Common myeloid progenitor, CD34-positive (primary cell): ENCODE measurements at places on chromosomes 3 and 15.

DNA sequence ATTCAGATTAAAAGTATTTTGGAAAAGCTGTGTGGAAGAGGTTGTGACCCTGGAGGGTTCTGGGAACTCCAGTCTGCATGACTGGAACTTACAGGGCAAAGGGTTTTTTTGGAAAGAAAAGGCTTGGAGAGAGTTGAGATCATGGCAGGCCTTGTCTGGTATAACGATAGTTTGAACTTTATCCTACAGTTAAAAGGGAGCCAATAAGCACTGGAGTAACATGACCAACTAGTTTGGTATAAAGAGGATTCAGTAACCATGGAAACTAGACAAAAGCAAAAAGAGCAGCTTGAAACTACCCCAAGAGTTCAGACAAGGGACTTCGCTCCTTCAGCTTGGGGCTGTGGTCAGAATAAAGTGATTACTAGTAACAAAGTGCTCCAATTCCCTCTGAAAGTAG, 151.2 kb upstream of the TMCO5A start:
- no peak for DNase-seq

GRCh38 chr3:43238801-43239200, 47.5 kb upstream of the SNRK start:
- DNase-seq, result no peak

DNA sequence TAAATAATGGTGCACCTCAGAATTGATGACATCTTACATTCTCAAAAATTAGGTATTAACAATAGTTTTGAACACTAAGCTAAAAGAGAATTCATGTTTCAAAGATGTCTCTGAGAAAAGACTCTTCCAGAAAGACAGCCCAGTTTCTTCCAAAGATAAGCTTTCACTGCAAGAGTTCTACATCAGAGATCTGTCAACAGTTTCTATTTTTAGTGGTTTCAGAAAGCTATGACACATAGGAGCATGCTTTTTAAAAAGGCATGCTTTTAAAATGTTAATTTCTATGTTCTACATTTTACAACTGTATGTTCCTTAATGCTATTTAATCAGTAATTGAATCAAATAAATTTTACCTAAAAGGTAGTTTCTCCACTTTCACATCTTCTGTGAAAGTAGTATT, 88.2 kb downstream of the PLOD2 start:
- DNase-seq, result no peak

GRCh38 chr15:71323584-71323983, 208.3 kb downstream of the THSD4 start:
- no peak for DNase-seq

- DNase-seq, result no peak
Measured at GRCh38 chr3:177760803-177761202, 563.5 kb upstream of the TBL1XR1 start.

DNA sequence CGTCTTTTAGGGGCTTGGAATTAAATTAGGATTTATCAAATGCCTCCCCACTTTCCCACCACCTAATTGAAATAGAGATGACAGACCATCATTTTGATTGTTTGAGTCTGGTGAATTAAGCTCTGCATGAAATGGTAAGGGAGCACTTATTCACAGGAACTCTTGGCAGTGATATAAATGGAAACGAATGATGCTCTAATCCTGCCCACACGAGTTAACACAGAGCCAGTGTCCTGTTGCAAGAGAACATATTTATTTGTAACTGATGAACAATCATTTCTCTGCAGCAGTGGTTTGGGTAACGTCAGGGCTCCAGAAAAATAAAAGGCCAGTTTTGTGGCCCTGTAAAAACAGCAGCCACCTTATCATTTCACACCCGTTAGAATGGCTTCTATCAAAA, 163.3 kb downstream of the FEZF2 start:
- no peak for DNase-seq

DNA sequence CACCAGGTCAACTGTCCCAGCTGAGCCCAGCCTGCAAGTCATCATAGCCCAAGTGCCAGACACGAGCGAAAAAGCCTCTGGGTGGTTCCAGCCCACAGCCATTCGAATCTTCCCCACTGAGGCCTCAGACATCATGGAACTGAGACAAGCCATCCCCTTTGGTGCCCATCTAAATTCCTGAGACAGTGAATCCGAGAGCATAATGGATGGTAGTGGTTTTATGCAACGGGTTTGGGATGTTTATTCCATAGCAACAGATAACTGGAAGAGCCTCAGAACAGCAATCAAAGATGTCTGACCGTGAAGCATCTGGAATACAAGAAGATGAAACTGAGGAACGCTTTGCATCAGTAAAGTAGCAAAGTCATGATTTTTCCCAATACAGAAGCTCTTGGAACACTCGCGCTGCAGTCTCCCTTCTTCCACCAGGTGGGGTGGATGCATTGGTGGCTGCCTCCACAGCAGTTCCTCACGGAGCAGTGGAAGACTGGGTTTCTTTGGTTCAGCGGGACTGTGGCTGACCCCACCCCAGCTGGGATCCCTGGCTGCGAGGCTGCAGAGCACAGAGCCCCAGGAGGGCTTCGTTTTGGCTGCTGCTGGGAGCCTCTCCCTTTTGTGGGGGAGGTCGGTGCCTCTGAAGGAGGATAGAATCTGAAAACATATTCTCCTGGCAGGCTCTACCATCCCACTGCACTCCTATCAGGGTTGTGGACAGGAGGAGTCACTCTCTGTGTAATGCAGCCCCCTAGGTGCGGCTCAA, 26.4 kb upstream of the PDE8A start:
- peak; percentile 59 for DNase-seq

GRCh38 chr3:99545941-99546580, 92.3 kb upstream of the COL8A1 start:
- peak; percentile 18 for DNase-seq

GRCh38 chr3:14762701-14763100, 56.1 kb upstream of the FGD5 start:
- DNase-seq, result no peak

- DNase-seq, result no peak
Measured at GRCh38 chr15:60899322-60899966, 329.7 kb downstream of the RORA start.

DNA sequence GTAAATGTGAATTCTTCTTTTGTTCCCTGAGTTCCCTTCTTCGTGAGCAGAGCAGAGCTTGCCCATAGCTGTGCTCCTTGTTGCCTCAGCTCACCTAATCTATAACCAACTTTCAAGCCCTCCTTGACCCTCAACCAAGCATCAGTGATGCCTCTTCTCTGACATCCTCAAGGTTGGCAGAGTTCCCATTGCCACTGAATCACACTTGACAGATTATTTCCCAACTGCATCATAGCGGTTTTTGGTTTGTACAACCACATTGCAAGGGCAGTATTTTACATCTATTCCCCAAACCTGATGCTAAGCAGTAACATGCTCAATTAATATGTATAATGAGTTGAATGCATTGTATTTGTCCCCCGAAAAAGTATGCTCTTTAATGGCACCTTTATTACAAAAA, 133.0 kb upstream of the SNTN start:
- DNase-seq, result no peak

DNA sequence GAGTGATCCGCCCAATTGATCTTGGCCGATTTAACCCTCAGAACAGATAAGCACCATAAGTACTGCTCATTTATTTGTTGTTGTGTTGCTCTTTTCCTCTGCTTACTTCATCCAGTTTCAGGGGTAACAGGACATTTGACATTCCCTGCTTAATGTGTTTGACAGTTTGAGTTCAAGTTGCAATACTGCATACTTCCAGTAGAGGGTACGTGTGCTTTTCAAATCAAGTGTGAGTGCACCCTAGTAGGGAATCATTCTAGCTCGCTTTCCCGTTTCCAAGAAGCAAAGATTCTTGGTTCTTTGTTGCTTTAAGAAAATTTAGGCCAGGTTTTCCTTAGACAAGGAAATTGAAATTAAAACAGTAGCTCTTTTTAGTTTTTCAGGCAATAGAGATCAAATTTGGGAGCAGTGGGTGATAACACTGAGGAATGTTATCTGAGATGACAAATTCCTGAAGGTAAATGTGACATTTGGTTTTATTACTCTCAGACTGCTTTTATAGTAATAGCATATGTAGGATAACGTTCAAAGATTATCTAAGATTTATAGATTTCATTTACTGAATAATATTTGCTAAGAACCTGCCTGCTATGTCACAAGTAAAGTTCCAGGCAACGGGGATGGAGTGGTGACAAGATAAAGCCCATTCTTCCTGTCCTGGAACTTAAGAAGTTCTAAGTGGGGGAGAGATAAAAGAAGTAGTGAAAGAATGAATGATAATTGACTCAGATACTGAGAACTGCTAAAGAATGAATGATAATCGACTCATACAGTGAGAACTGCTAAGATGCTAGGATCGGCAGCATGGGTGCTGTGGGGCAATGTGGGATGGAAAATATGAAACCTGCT, 73.3 kb downstream of the SYNPR start:
- peak; percentile 41 for DNase-seq

- no peak for DNase-seq
Measured at GRCh38 chr3:11624161-11624560, 19.6 kb downstream of the VGLL4 start.

GRCh38 chr3:160098926-160099626, 110.4 kb downstream of the IL12A start:
- DNase-seq, result no peak

GRCh38 chr3:102087236-102087635, 237.9 kb downstream of the NFKBIZ start:
- no peak for DNase-seq

GRCh38 chr3:66477856-66478255, 23.0 kb downstream of the LRIG1 start:
- DNase-seq, result no peak

DNA sequence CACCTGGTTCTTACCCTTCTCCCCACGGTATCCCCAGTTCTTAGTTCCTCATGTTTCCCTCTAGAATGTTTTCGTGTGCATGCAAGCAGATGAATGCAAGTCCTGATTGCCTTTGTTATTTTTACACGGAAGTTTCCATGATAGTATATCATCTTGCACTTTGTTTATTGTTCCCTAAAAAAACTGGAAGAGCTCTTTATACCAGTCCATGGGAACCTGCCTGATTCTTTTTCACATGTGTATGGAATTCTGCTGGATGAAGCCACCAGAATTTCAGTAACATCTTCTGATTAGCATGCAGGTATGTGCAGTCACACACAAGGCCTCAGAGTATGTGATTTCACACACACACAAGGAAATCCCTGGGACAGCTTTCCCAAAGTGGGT, 16.0 kb upstream of the LRRK1 start:
- no peak for DNase-seq

GRCh38 chr3:29567501-29567900, 286.6 kb downstream of the RBMS3 start:
- DNase-seq, result no peak

DNA sequence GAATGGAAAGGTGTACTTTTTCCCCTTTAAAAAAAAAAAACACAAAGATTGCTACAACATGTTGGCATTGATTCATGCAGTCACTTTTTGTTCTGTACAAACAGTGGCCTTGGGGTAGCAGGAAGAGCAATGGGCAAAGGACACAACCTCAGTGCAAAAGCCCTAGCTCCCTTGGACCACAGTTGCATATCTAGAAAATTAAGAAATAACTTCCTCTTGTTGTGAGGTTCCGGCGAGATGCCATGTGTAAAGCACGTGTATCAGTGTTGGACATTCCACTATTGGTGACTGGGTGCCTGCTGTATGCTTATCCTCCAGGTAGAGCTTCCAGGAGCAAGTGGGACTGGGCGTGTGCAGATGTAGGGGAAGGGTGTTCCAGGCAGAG, 164.5 kb downstream of the THSD4 start:
- no peak for DNase-seq

GRCh38 chr3:125967156-125967555, 1.8 kb upstream of the ROPN1B start:
- no peak for DNase-seq

GRCh38 chr15:60912984-60913697, 316.0 kb downstream of the RORA start:
- DNase-seq, result no peak

GRCh38 chr15:83166218-83166617, 41.4 kb downstream of the HDGFL3 start:
- DNase-seq, result peak; percentile 5

- no peak for DNase-seq
Measured at GRCh38 chr3:133404920-133405319, 5.1 kb downstream of the BFSP2 start.

DNA sequence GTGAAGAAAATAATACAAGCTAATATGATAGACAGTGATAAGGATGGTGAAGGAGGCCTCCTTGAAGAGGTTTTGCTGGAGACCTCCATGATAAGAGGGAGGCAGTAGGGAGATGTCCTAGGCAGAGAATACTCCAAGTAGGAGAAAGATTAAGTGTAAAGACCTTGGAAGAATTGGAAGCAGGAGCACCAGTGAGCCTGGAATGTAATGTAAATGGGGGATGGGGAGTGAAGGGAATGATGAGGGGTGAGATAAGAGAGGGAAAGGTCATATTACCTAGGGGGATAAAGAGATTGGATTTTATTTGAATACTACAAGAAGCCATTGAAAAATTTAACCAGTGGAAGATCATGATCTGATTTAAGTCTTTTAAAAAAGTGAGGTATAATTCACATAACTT, 41.7 kb upstream of the ARL14 start:
- DNase-seq, result no peak

GRCh38 chr3:187288131-187288854, 3.2 kb downstream of the MASP1 start:
- DNase-seq, result no peak

DNA sequence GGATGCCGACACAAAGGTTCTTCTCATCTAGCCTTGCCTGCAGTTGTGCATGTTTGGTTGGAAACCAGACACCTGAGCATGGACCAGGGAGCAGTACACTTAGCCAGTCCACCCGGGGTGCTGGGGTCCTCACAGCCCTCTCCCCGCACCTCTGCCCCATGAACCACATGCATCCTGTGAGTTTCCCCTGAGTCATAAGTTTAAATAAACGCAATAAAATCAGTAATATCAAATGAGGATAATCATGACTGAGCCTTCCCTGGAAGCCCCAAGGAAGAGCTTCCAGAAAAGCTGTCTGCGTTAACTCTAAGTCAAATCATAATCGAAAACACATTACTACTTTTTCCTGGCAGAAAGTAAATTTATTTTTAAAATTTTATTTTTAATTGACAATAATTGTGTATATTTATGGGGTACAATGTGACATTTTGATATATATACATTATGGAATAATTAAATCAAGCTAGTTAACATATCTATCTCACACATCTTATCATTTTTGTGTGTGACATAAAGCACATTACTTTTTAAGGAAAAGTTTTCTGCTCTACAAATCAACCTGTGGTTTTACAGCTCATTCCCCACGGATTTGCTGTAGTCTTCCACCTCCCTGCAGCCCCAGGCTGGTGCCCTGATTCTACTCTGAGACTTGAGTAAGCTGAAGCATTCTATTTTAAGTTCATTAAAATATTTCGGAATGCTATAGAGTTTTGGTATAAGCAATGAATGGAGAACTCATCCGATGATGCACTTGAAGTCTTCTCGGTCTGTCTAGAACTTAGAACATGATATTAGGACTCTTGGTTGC, 166.0 kb upstream of the EIF1B start:
- DNase-seq, result no peak

- peak; percentile 7 for DNase-seq
Measured at GRCh38 chr3:33217866-33218445, 654 bp downstream of the SUSD5 start.
